Colonic mucosa (tissue), 4 donors: ENCODE measurements at places on chromosomes 11 and 22. TPM values are rescaled to one million over a fixed set of nuclear protein-coding genes. Genes with fewer than 3 reads are reported as not detected.

Gene OTOG
- total RNA-seq: not detected

Gene HTR3B
- not detected for total RNA-seq

Gene NPAS4
- total RNA-seq: 0.37 TPM

DNA sequence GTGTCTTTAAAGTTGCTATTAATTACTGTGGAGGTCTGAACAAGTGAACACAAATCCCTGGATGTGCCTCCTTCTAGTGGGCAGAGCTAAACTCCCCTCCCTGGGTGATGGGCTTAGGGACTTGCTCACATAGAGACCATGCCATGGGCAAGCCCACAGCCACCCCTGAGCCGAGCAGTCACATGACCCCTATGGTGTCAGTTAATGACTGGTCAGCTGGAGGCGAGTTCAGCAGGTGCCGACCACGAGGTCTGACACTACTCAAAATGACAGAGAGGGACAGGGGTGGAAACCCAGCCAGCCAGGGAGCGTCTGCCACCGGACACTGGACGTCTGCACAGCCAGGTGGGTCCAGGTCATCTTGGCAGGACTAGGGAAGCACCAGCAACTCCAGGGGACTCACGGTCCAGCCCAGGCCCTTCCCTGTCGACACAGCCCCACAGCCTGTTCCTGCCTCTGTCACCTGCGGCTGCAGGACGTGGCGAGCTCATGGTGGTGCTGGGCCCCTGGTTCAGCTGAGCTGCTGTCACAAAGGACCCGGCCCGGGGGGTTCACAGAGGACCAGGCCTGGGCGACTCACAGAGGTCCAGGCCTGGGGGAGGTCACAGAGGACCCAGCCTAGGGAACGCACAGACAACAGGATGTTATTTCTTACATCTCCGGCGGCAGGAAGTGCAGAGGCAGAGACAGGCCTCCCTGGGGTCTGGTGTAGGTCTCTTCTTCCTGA, 135.0 kb downstream of the BRD1 start:
- H3K27me3 ChIP-seq: no peaks in the 10 kb centered on the region
- no peaks in the 10 kb centered on the region for H3K4me1 ChIP-seq
- no peak overlapping the region for H3K27ac ChIP-seq
- H3K36me3 ChIP-seq: no peaks in the 10 kb centered on the region
- no peak overlapping the region for H3K4me3 ChIP-seq

DNA sequence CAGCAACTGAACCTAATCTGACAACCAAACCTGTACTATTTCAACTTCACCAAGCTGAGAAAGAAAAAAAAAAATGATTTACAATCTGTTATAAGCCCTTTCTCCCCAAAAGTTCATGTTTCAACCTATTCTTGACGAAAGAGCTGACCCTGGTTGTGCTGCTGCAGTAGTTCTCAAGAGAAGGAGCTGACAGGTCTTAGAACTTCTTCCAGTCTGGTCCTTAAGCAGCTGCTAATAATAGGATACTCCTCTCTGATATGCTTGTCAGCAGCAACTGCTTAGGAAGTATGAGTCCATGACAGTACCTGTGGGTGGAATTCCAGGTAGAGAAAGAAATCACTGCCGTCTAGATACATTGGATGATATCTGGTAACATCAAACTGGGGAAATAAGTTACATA, 735.1 kb upstream of the CCDC90B start:
- no peak for DNase-seq
- no peak overlapping the region for H3K27ac ChIP-seq
- no peaks in the 10 kb centered on the region for H3K27me3 ChIP-seq
- H3K4me1 ChIP-seq: no peaks in the 10 kb centered on the region
- H3K4me3 ChIP-seq: no peak overlapping the region
- no peaks in the 10 kb centered on the region for H3K36me3 ChIP-seq

DNA sequence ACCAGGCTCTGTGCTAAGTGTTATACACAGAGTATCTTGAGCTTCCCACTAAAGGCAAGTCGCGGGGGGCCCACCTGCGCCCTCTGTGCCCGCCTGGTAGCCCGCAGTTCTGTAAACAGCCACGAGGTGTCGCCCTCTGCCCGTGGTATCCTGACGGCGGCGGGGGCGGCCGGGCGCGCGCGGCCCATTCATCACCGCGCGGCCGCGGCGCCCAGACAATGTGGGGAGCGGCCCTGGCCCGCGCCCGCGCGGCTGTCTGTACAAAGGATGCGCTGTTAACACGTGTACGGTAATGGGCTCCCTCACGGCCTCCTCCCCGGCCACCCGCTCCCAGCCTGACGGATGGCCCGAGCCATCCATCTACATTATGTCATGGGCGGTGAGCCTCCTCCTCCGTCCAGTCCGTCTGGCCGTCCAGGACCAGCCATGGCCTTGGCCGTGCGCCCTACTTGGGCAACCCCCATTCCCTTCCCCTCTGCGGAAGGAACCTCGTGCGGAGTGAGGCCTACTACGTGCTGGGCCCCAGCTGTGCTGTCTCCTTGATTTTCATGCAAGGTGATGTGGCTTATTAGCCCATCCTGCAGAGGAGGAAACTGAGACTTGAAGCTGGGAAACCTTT, 99.4 kb downstream of the MIAT start:
- no peak overlapping the region for H3K27ac ChIP-seq
- H3K27me3 ChIP-seq: no peaks in the 10 kb centered on the region
- H3K4me1 ChIP-seq: no peaks in the 10 kb centered on the region
- no peaks in the 10 kb centered on the region for H3K36me3 ChIP-seq

DNA sequence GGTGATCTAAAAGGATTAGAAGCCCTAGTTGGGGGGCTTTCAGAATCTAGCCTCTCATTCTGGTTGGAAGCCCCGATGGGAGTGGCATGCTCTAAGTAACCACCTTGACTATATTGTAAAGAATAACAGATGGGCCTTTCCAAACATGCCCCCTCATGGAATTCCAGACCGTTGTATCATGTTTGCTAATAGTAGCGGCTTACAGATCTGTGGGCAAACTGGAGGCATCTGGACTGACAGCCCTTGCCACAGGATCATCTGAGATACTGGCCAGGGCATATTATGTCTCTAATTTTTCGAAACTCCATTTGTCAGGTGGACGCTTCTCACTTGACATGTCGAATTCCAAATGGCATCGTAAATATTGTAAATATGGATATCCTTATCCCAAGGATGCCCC, 10.5 kb downstream of the APIP start:
- no peaks in the 10 kb centered on the region for H3K4me1 ChIP-seq
- no peak overlapping the region for H3K27ac ChIP-seq
- H3K27me3 ChIP-seq: no peaks in the 10 kb centered on the region
- H3K4me3 ChIP-seq: no peak overlapping the region
- no peaks in the 10 kb centered on the region for H3K36me3 ChIP-seq
- DNase-seq: no peak

DNA sequence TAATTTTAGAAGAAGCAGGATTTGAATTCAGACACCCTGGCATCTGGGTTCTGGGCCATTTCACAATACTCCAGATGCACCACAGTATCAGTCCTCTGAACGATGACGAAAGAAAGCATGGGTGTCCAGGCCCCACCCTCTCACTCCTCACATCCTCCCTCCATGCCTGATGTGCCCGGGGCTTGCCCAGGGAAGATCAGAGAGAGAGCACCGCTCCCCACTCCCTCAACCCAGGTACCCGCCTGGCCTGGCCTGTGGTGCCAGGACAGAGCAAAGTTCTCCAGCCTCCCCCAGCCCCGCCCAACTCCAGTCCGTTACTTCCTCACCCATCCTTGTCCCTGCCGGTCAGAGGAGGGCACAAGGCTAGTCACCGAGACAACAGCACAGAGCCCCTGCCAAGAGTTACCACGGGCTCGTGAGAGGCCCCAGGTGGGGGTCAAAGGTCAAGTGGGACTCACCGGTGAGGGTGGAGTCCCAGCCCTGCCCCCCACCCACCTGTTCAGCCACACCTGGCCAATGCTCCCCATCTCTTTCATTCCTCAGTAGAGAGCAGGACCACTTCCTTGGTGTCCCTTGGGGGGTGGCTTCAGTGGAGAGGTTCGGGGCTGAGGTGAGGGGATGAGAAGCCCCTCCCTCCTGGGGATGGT, 8.1 kb downstream of the BCL9L start:
- no peaks in the 10 kb centered on the region for H3K36me3 ChIP-seq
- H3K27me3 ChIP-seq: no peaks in the 10 kb centered on the region
- H3K27ac ChIP-seq: peak overlapping the region; percentile 100
- H3K4me1 ChIP-seq: peaks cover 82% of the 10 kb centered on the region
- peak; percentile 84 for DNase-seq
- H3K4me3 ChIP-seq: peak overlapping the region; percentile 4

- H3K36me3 ChIP-seq: no peaks in the 10 kb centered on the region
- no peak overlapping the region for H3K4me3 ChIP-seq
- no peak overlapping the region for H3K27ac ChIP-seq
- DNase-seq: no peak
- no peaks in the 10 kb centered on the region for H3K27me3 ChIP-seq
These were observed 175.5 kb downstream of the ADAMTS15 start for GRCh38 chr11:130623670-130624668.

DNA sequence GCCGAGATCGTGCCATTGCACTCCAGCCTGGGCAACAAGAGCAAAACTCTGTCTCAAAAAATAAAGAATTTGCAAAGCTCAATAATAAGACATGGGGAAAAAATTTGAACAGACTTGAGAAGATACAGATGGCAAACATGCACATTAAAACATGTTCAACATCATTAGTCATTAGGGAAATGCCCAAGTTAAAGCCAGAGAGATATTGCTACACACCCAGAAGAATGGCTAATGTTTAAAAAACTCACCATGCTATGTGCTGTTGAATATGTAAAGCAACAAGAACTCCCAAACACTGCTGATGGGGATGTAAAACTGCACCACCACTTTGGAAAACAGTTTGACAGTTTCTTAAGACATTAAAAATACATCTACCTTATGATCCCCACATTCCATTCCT, 12.6 kb downstream of the LRRC75B start:
- no peaks in the 10 kb centered on the region for H3K36me3 ChIP-seq
- H3K4me3 ChIP-seq: no peak overlapping the region
- H3K4me1 ChIP-seq: peaks cover 4% of the 10 kb centered on the region
- no peak overlapping the region for H3K27ac ChIP-seq

DNA sequence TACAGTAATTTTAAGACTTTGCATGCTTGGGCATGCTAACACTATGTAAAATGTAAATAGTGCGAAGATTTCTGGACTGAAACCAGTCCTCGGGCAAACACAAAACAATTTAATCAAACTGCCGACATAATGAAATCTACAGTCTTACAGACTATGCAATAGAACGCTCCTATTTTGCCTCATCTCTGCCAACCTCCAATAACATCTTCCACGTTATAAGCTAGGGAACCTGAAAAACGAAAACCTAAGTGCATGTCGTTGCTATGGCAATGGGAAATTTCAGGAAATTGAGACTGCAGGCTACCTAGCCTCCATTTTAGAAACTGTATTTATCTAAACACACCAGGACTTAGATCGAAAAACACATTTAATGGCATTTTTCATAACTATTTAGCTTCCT, 1.1 kb downstream of the CSTF3 start:
- H3K27me3 ChIP-seq: no peaks in the 10 kb centered on the region
- peaks cover 14% of the 10 kb centered on the region for H3K4me1 ChIP-seq
- DNase-seq: no peak
- H3K27ac ChIP-seq: no peak overlapping the region
- no peaks in the 10 kb centered on the region for H3K36me3 ChIP-seq
- H3K4me3 ChIP-seq: peak overlapping the region; percentile 92

DNA sequence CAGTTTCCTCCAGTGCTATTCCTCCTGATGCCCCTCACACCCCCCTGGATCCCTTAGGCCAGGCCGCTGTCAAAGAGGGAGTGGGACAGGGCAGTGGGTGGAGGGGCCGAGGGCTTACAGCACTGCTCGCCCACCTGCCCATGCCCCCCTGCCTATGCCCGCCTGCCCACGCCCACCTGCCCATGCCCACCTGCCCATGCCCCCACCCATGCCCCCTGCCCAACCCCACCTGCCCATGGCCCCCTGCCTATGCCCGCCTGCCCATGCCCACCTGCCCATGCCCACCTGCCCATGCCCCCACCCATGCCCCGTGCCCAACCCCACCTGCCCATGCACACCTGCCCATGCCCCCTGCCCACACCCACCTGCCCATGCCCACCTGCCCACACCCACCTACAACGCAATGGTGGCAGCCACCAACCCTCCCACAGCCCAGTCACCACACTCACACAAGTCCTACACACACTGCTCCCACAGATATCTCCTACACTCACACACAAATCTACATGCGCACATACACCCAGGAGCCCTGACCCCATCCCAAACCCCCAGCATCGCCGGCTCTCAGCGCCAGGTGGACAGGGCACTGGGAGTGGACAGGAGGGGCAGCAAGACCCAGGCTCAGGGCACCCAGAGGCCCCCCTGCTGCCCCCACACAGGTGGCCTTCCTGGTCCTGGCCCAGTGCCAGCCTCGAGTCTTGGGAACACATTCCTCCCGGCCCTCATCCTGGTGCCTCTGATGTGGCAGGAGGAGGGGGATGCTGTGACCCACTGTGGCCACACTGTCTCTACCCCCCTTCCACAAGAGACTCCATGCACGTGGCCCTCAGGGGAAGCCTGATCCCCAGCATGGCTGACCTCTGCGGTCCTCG, 61.8 kb downstream of the CYTH4 start:
- H3K36me3 ChIP-seq: no peaks in the 10 kb centered on the region
- no peak overlapping the region for H3K4me3 ChIP-seq

DNA sequence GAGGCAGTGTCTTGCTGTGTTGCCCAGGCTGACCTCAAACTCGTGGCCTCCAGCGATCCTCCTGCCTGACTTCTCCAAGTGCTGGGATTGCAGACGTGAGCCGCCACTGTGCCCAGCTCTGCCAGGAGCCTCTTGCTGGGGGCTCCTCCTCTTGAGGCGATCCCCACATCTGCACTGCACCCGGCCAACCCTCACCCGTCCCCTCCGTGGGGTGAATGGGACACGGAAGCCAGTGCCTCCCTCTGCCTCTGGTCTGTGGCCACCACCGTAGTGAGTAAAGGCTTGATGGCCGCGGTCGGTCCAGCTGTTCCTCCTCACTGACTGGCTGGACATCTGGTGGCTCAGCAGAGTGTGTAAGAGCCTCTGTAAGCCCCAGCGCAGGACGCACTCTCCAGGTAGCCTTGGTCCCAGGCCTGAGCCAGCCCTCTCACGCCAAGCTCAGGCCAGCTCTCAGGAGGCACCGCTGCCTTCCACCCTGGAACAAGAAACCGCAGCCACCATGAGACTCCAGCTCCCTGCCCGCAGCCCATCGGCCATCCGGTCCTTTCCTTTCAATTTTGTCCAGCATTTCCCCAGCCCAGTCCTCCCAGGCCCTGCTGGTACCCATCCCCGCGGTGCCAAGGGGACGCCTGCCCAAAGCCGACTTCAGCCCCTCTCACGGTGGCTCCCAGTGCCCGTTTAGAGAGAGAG, 100.3 kb downstream of the BRD1 start:
- no peak overlapping the region for H3K27ac ChIP-seq
- no peaks in the 10 kb centered on the region for H3K36me3 ChIP-seq
- H3K27me3 ChIP-seq: peaks cover 13% of the 10 kb centered on the region

DNA sequence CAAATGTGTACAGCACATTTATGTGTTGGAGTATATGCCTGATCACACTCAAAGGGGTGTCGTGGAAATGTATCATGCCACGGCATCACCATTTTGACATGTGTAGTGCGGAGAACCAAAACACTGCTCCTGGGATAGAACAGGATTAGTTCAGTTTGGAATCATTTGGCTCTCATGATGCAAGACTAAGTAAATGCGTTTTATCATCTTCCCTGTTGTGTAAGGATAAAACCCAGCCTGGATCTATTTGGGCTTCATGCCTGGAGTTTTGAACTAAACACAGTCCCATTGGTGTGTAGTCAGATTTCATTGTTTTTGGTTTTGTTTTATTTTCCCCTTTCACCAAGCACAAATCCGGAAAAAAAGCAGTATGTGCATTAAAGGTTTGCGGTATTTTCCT, 574.3 kb downstream of the NTM start:
- no peaks in the 10 kb centered on the region for H3K4me1 ChIP-seq
- no peak overlapping the region for H3K27ac ChIP-seq
- H3K36me3 ChIP-seq: no peaks in the 10 kb centered on the region
- no peak for DNase-seq
- H3K27me3 ChIP-seq: no peaks in the 10 kb centered on the region
